Activated B cell treated with CpG ODN at 0.5 μM for 24 hours (primary cell): ENCODE measurements at places on chromosomes 7 and 10. TPM values are rescaled to one million over a fixed set of nuclear protein-coding genes. Genes with fewer than 3 reads are reported as not detected.

DNA sequence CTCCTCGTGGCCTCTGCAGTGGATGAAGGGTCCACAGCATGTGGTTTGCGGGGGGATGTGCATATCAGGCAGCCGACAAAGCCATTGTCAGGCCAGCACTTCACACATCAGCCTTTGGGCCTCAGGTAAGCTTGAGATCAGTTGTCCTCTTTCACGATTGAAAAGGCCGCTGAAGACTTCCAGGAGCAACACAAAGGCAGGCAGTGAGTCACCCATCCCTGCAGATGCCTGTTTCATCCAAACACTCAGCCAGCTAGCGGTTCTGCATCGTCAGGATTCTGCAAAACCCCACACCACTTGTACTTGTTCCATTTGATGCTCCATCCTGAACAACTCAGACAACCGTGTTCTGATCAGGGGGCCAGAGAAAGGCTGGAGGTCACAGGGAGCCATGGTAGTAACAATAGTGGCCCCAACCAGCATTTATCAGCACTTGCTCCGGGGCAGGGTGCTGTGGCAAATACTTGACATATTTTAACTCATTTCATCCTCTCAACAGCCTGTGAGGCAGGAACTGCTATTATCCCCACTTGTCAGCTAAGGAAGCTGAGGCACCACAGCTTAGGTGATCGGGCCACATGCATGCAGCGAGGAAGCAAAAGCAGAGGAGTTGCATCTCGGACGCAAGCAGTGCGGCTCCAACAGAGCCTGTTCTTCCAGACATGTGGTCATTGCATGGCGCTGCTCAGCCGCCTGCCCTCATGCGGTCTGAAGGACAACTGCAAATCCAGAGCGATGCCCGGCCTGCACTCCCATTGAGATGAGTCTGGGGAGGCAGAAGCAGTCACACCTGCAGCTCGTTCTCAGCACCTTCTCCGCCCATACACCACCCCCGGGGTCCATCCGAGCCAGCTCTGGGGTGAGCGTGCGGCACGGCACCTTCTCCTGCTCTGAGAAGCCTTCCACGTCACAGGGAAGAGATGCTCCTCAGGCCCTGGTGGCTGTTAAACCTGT is 144.9 kb downstream of the PAXIP1 start:
- H3K4me3 ChIP-seq, result no peak overlapping the region
- no peak overlapping the region for H3K27ac ChIP-seq
- H3K27me3 ChIP-seq, result peaks cover 2% of the 10 kb centered on the region
- DNase-seq, result no peak
- no peaks in the 10 kb centered on the region for H3K36me3 ChIP-seq

DNA sequence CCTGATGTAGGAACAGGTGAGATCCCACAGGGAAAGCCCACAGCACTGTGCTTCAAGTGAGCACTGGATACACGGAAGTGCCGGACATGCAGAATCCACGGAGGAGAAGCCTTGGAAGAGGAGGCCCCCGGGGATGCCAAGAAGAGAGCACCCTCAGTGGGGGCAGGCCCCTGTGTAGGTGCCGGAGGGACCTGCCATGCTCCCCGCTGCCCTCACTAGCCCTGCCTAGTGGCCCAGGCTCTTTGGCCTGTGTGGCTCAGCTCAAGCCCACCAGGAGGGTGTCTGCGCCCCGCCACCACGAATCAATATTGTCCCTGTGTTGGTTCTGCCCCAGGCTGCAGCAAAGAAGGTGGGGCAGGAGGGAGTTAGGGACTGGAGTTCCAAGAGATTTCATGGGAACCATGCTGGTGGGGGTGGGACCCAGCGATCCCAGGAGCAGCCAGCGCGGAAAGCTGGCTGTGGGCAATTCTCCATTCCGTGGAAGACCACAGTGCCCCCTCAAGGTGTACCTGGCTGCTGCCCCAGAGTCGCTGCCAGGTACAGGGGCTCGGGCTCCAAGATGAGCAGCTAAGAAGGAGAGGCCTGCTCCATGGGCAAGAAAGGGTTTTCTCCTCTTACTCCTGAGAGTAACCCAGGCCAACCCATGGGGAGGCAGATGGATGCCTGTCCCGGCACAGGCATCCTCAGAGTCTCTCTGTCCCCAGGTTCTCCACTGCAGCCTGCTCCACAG is 34.9 kb upstream of the LEP start:
- no peak for DNase-seq
- peaks cover 45% of the 10 kb centered on the region for H3K27me3 ChIP-seq
- no peak overlapping the region for H3K4me3 ChIP-seq
- no peak overlapping the region for H3K27ac ChIP-seq
- peaks cover 7% of the 10 kb centered on the region for H3K4me1 ChIP-seq

- no peak overlapping the region for H3K27ac ChIP-seq
- no peaks in the 10 kb centered on the region for H3K4me1 ChIP-seq
- no peak overlapping the region for H3K4me3 ChIP-seq
- DNase-seq, result no peak
Measured at GRCh38 chr10:94963901-94964300, 25.4 kb downstream of the CYP2C9 start.

- no peaks in the 10 kb centered on the region for H3K27me3 ChIP-seq
- peaks cover 39% of the 10 kb centered on the region for H3K4me1 ChIP-seq
- DNase-seq, result peak; percentile 69
- peaks cover 33% of the 10 kb centered on the region for H3K36me3 ChIP-seq
- H3K27ac ChIP-seq, result peak overlapping the region; percentile 93
- H3K4me3 ChIP-seq, result peak overlapping the region; percentile 88
Measured at GRCh38 chr10:133274751-133275683, 1.7 kb downstream of the ADAM8 start.

Gene TBXAS1
- total RNA-seq, result 2.0 and 3.8 TPM in 2 replicates

DNA sequence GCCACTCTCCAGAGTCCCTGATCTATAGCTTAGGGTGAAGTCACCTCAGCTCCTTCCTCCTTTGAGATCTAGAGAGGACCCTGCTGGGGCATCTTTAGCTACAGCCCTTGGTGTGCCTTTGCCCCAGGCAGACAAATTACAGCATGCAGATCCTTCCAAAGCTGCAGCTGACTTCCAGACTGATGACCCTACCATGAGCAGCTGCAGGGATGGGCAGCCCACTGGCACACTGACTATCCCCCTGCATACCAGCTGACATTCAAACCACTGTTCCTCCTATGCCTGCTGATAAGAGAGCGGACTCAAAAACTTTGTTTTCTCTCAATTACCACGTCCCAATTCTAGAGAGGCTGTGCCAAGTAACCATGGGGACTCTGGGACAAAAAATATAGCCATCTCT is 70.6 kb downstream of the COL13A1 start:
- no peaks in the 10 kb centered on the region for H3K36me3 ChIP-seq
- H3K27ac ChIP-seq, result no peak overlapping the region
- no peak overlapping the region for H3K4me3 ChIP-seq
- peaks cover 3% of the 10 kb centered on the region for H3K27me3 ChIP-seq

DNA sequence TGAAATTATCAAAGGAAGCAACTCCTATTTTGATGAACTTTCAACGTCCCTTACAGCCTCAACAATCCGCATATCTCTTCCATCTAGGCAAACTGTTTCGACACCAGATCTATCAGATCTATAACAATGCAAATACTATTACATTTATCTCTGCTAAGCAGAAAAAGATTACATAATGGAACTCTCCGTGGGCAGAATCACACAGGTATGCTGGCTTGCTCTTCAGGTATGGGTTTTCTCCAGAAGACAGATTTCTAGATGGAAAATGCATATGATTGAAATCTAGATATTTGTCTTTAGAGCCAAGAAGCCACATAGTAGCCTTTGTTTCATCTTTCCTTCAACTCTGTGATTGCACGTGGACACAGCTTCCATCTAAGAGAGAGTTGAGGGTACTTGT is 38.6 kb downstream of the ADAM12 start:
- H3K4me1 ChIP-seq, result no peaks in the 10 kb centered on the region
- peaks cover 5% of the 10 kb centered on the region for H3K27me3 ChIP-seq
- no peaks in the 10 kb centered on the region for H3K36me3 ChIP-seq

DNA sequence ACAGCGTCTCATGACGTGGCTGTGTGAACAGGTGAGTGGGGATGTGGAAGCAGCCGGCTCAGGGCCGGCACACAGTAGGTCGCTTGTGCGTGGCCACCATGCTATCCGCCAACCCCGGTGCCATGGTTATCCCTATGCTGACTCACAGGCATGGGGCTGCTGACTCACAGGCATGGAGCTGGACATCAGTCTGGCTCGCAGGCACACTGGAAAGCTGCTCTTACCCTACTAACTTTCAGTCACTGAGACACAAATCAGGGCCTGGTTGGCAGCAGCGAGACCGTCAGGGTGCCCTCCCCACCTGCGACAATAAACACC is 341.9 kb downstream of the PTPRN2 start:
- H3K4me3 ChIP-seq, result no peak overlapping the region
- no peak for DNase-seq
- no peak overlapping the region for H3K27ac ChIP-seq

DNA sequence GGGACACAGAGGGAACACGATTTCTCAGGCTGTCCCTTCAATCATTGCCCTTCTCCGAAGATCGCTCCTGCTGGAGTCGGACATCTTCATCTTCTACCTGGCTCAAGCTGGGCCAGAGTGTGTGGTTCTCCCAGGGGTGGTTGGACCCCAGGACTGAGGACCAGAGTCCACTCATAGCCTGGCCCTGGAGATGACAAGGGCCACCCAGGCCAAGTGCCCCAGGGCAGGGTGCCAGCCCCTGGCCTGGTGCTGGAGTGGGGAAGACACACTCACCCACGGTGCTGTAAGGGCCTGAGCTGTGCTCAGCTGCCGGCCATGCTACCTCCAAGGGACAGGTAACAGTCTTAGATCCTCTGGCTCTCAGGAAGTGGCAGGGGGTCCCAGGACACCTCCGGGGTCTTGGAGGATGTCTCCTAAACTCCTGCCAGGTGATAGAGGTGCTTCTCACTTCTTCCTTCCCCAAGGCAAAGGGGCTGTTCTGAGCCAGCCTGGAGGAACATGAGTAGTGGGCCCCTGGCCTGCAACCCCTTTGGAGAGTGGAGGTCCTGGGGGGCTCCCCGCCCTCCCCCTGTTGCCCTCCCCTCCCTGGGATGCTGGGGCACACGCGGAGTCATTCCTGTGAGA is 23.3 kb downstream of the TBATA start:
- no peaks in the 10 kb centered on the region for H3K4me1 ChIP-seq
- no peak overlapping the region for H3K27ac ChIP-seq
- no peaks in the 10 kb centered on the region for H3K36me3 ChIP-seq
- peaks cover 2% of the 10 kb centered on the region for H3K27me3 ChIP-seq

DNA sequence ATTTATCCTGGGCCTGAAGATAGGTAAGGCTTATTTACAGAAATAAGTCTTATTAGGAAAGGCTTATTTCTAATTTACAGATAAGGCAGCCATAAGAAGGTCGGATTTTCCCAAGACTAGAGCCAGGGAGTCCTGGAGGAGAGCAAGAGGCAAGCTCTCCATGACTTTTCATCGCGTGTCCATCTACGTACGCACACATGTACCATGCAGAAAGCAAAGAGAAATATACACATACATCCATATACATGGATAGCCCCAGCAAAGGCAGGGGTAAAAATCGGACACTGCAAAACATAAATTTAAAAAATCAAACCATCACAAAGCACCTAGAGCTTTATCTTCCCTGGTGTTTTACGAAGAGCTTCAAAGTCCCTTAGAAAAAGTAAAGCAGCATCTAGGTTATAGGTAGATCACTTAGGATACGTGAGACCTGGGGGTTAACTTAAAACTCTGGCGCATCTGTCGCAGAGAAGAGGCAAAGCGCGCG is 25.8 kb upstream of the ZRANB1 start:
- no peak for DNase-seq
- H3K27ac ChIP-seq, result peak overlapping the region; percentile 90
- H3K36me3 ChIP-seq, result peaks cover 11% of the 10 kb centered on the region
- H3K27me3 ChIP-seq, result peaks cover 5% of the 10 kb centered on the region
- peak overlapping the region; percentile 84 for H3K4me3 ChIP-seq

Gene NPFFR1
- not detected in 2 replicates for total RNA-seq

- H3K4me3 ChIP-seq, result no peak within 1 kb of the TSS
- peaks cover 51% of the 10 kb centered on the region for H3K27me3 ChIP-seq
- no peaks in the 10 kb centered on the region for H3K36me3 ChIP-seq
- no peak within 1 kb of the TSS for H3K27ac ChIP-seq
- no peak for DNase-seq
Measured at GRCh38 chr10:49679480-49679893, at the start of gene C10orf53. Gene C10orf53, plus strand, starts transcription at chr10:49679651. Its CDS starts 47 bp downstream, at chr10:49679698.

Gene HTR7
- not detected in 2 replicates for total RNA-seq

DNA sequence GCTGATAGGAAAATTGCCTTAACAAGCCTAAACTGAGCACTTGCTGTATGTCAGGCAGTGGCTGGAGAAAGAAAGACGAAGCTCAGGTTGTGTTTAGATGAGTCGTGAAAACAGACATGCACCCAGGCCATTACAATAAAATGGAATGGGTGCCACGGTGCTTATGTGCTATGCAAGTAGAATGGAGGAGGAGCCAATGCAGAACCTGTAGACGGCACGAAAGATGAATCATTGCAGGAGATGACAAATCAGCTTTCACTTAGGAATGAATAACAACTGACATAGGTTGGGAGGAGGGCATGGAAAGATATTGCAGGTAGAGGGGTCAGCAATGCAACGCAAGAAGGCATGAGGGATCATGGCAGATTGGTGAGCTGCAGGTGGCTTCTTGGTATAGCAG is 61.2 kb upstream of the ARHGAP21 start:
- H3K27ac ChIP-seq, result no peak overlapping the region
- H3K4me1 ChIP-seq, result no peaks in the 10 kb centered on the region
- DNase-seq, result no peak
- no peaks in the 10 kb centered on the region for H3K36me3 ChIP-seq
- H3K27me3 ChIP-seq, result no peaks in the 10 kb centered on the region
- no peak overlapping the region for H3K4me3 ChIP-seq

DNA sequence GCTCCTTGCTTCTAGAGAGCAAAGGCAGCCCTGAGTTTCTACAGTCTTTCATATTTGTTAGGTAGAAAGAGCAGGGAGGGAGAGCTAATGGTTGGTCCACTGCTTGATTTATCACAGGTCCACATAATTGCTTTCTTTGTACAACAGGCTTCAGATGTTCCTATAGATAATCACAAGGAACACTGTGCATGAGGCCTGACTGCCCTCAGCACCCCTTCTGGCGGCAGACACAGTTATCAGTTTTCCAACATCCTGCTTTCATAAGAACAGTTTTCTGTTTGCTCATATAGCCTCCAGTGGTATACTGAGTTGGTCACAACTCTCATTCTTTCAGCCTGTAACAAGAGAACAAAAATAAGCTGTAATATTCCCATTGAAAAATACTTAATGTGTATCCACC is 69.7 kb downstream of the AKR1C4 start:
- H3K36me3 ChIP-seq, result no peaks in the 10 kb centered on the region
- DNase-seq, result no peak
- H3K4me1 ChIP-seq, result no peaks in the 10 kb centered on the region
- H3K27me3 ChIP-seq, result peaks cover 3% of the 10 kb centered on the region

Gene MYOF
- 0.09 and 0.15 TPM in 2 replicates for total RNA-seq

Gene PTEN
- 172 and 227 TPM in 2 replicates for total RNA-seq

DNA sequence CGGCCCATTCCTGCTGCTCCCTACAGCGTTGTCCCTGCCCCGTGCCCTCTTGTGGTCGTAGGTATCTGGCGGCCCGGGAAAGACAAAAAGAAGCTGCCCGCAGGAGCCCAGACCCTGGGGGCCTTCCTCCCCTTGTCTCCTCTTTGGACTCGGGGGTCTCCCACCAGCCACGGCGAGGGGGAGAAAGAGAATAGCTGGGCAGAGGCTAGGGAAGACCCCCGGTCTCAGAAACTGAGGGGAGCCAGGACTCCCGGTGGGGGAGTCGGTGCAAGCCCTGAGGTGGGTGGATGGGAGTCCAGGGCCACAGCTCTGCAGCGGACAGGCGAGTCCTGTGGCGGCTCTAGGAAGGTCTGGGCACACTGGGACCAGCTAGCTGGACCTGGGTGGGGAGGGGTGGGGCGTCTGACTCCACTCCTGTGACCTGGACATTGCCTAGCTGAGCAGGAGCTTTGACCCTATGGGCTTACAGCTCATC is 1.3 kb upstream of the SH2D4B start:
- peak overlapping the region; percentile 89 for H3K27ac ChIP-seq
- no peaks in the 10 kb centered on the region for H3K27me3 ChIP-seq
- H3K4me3 ChIP-seq, result peak overlapping the region; percentile 88
- H3K36me3 ChIP-seq, result peaks cover 1% of the 10 kb centered on the region
- peaks cover 41% of the 10 kb centered on the region for H3K4me1 ChIP-seq
